Activated T-cell treated with anti-CD3 and anti-CD28 coated beads, Interleukin-2, amount 50 U/mL, for 24 hours (primary cell): ENCODE measurements at places on chromosomes 7 and 10.
A peak's percentile ranks its signal among the peaks of the same experiment; 100 is the strongest.

- DNase-seq: no peak
These were observed 1235.3 kb upstream of the AUTS2 start for GRCh38 chr7:68362745-68363518.

GRCh38 chr10:11446133-11446532, 165.3 kb downstream of the USP6NL start:
- DNase-seq: no peak

DNA sequence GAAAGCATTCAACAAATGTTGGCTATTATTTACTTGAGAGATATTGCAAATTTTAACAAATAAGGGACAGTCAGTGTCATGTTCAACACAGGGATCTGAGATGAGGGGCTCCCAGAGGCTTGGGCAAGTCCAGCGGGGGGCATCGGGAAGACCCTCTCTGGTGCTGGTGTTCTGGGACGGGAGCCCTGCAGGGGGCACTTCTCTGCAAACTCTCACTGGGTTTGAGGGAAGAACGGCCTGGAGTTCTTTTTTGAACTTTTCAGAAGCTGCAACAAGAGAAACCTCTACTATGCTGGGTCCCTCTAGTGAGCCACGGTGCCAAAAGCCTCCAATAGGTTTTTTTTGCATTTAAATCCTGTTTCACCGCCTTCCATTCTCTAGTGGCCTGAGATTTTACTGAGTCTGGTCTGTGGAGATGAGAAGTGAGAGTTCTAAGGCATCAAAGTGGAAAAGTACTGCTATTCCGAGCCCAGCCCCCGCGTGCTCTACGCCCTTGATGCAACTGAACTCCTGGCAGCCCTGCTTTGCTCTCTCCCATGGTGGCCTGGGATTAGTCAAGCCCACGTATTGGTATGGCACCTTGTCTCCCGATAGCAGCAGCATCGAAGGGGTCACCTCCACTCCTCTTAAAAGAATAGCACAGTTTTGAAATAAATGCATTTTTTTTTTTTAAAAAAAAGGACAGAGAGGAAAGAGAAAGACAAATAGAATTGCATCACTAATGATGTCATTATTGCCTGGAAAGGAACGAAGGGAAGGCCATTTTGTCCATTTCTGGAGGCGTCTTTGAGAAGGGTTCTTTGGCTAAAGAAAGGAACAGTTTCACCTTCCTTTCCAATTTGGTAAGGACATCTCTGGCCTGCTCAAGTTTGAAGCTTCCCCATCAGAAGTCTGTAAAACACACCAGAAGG, 43.5 kb downstream of the CLEC2L start:
- no peak for DNase-seq

DNA sequence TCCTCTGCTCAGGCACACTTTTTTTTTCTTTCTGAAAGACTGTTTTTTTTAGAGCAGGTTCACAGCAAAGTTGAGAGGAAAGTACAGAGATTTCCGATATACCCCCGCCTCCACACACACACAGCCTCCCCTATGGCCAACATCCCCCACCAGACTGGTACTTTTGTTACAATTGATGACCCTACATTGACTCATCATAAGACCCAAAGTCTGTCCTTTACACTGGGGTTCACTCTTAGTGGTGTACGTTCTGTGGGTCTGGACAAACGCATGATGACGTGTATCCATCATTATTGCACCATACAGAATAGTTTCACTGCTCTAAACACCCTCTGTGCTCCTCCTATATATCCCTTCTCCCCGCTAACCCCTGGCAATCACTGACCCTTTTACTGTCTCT, 107.7 kb downstream of the RBM20 start:
- DNase-seq: no peak

GRCh38 chr7:148264933-148265557, 325.5 kb upstream of the C7orf33 start:
- DNase-seq: no peak

DNA sequence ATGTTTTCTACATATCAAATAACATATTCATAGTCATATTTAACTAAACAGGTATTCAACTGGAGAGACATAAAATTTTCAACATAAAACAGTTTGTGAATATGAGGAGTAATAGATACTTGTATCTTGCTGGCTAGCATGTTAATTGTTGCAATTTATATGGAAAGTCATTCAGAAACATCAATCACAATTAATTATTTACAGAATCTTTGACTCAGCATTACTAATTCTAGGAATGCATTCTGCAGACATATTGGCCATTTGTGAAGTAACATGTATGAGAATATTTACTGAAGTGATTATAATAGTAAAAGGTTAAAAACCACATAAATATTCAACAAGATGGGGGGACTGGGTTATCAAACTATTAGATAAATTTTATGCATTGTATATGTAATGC, 203.7 kb downstream of the TSPAN12 start:
- no peak for DNase-seq

DNA sequence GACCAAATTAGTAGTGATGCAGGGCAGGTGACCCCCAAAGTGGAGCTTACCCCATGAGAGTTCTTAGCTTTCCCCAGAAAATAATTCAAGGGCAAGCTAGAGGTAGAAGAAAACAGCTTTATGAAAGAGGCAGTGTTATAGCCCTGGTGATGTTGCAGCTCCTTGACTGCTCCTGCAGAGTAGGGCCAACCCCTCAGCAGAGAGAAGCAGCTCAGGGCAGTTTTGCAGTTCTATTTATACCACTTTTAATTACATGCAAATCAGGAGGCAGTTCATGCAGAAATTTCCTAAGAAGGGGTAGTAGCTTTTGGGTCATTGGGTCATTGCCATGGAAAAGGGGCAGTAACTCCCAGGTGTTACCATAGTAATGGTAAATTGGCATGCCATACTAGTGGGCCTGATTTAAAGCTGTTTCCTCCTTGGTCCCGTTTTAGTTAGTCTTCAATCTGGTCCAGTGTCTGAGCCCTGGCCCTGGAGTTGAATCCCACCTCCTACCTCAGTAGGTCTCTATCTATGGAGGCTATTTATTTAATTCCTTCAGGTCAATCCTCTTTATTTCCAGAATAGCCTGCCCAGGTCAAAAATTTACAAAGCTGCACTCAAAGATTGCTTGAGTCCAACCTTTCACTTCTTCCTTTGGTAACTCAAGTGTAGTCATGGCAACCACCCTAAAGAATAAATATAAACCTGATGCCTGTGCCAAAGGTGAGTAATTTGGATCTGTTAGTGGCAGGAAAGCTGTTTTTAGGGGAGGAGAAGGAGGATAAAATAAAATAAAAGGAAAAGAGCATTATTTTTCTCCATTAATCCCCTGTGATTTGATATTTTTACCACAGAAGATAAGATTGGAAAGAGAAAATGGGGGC, 29.5 kb downstream of the PLXDC2 start:
- DNase-seq: no peak

DNA sequence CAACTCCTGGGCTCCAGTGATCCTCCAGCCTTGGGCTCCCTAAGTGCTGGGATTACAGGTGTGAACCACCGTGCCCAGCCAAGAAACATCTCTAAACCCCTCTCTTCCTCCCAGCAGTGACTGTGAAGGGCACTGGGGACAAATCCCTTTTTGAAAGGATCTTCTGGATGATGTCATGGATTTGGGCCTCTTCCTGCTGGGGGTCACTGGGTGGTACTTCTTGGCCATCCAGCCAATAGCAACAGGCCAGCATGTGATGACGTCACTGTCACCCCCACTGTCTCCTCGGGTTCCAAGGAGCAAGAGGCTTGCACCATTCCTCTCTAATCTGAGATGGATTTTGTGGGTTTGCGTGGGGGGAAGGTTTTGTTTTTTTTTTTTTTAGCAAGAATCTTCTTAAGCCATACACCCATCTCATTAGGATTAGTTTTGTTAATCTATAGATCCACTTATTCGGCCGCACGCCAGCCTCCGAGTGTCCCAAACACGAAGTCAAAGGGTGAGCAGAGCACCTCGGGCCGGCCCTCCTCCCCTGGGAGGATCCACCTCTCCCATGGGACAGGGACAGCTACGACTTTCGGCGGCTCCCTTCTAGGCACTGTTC, 29.4 kb upstream of the TNRC18 start:
- no peak for DNase-seq

DNA sequence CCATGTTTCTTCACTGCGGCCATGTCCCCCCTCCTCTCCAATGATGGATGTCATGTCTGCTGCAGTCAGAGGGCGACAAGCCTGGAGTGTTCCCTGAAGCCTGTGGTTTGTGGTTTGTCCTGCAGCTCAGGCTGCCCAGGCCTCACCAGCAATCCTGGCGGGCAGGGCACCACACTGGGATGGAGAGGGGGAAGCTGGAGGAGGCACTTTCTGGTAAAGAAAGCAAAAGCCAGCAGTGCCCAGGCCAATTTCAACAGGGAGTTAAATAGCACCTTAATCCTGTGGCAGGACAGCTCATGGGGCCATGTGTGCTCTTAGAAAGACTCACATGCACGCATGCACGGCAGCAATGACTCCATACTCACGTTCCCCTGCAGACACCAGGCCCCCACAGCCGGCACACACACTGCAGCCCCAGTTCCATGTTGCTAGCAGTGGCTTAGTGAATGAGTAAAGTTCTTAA, 158.3 kb downstream of the EGFR start:
- DNase-seq: no peak

DNA sequence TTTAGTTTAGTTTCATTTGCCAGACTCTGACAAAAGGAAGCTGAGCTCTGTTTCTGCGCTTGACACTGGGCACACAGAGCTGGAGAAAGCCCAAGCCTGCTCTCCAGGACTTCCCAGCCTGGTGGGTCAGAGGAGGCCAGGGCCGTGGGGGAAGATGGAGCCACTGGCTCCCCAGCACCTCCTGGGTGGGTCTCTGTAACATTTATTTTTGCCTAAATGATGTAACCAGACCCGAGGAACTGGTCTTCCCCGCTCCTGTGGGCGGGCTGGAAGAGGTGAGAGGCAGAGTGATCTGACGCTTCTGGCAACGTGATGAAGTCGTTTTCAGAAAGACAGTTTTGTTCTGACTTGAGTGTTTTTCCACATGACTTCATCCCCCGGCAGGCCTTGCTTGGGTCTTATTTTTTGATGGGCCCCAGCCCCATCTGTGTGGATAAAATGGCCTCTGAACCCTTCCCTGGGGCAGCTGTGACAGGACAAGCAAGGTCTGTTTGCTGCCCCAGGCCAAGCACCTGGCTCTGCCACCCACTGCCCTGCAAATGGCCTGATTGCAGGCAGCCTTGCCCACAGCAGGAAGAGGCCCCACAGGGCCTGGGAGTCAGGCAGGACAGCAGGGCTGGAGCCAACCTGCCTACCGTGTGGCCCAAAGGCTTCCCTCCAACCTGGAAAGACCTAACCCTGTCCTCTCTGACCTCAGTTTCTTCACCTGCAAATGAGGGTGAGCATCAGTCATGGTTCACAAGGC, 304.9 kb upstream of the ZMIZ1 start:
- peak; percentile 41 for DNase-seq

DNA sequence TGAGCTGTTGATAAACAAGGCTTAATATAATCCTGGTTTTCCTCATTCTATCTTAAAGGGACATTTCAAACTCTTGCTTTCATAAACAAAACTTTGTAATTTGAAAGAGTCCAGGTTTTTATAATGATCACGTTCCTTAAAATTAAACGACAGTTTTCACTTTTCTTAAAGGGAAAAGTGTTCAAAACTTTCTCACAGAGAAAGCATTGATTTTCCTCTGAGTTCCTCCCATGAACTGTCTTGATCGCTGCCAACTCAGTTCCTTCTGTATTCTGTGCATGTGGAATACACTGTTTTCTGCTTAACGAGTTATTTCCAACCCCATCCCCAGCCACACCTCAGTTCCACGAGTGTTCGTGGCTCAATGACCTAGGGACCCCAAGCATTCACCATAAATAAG, 2.4 kb upstream of the C7orf33 start:
- no peak for DNase-seq

- no peak for DNase-seq
These were observed 2.8 kb downstream of the FASTK start for GRCh38 chr7:151077705-151078232.

GRCh38 chr10:72069751-72070526, 18.4 kb downstream of the SPOCK2 start:
- DNase-seq: no peak

GRCh38 chr7:69889976-69890351, 291.7 kb downstream of the AUTS2 start:
- DNase-seq: no peak

DNA sequence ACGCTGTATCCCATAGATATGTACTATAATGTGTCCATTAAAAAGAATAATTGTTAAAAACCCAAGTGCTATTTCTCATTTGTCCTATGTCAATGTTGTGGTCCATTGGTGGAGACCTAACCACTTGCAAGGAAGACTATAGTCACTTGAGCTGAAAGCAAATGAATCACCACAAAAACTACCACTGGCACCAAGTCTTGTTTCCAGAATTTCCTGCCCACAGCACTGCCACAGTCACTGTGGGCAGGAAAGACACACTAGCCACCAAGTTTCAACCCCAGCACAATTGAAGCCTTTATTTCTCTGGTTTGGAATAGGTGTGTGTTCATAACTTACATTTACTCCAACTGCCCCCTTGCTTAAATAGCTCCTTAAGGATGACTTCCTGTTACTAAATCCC, 12.4 kb downstream of the DIP2C start:
- no peak for DNase-seq

DNA sequence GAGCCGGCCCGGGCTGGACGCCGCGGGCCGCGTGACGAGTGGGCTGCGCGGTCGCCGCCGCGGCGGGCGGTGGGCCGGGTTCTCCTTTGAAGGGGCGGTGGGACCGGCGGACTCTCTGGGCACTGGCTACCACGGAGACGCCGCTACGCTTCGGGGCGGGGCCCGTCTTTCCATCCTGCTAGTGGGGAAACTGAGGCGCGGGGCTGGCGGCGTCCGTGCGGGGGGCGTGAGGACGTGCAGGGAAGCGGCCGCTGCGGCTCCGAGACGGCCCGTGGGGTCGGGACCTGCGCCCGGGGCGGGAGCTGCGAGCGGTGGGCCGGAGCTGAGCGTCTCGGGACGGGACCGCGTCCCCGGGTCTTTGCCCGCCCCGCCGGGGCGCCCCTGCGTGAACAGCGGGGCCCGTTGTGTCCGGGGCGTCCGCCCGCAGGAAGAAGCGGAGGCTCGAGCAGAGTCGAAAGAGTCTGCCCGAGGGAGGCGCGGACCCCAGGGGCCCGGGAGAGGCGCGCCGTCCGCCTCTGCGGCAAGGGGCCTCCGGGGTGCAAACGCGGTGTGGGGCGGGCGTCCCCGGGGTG, 548 bp upstream of the BNIP3 start:
- no peak for DNase-seq

DNA sequence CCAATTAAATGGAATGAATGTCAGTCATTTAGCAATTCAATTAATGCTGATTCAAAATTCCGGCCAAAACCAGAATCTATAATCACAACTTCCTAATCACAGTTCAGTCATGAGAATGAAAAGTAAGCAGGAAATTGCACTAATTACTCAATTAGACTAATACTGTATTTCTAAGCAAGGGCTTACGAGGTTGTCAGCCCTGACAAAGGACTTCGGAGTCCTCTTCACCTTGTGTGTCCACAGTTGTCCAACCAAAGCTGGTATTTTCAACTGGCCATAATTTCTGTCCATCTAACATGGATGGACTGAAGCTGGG, 17.4 kb downstream of the CPA1 start:
- no peak for DNase-seq

GRCh38 chr7:70681469-70682350, 450.2 kb upstream of the GALNT17 start:
- no peak for DNase-seq

- DNase-seq: no peak
These were observed 2.2 kb downstream of the SDHAF3 start for GRCh38 chr7:97119747-97120146.

- no peak for DNase-seq
These were observed at the start of gene KCP for GRCh38 chr7:128910569-128910945. TSS of gene KCP (minus strand) at chr7:128910709. CDS start at chr7:128910676, 33 bp downstream.
